ENCODE measurements at places on chromosomes 16 and 17. TPM values are rescaled to one million over a fixed set of nuclear protein-coding genes. Genes with fewer than 3 reads are reported as not detected.

GRCh38 chr16:23248261-23249194, 53.6 kb upstream of the SCNN1B start:
- H3K4me3 ChIP-seq: no peak overlapping the region
- no peak for DNase-seq
- H3K27ac ChIP-seq: no peak overlapping the region
- no peaks in the 10 kb centered on the region for H3K36me3 ChIP-seq
- H3K4me1 ChIP-seq: no peaks in the 10 kb centered on the region

MYH13 gene
- not detected for total RNA-seq

GRCh38 chr17:40433551-40434415, 9.5 kb upstream of the IGFBP4 start:
- no peaks in the 10 kb centered on the region for H3K4me1 ChIP-seq
- H3K36me3 ChIP-seq: no peaks in the 10 kb centered on the region
- DNase-seq: no peak
- H3K27ac ChIP-seq: no peak overlapping the region
- H3K4me3 ChIP-seq: no peak overlapping the region
- no peaks in the 10 kb centered on the region for H3K27me3 ChIP-seq

DNA sequence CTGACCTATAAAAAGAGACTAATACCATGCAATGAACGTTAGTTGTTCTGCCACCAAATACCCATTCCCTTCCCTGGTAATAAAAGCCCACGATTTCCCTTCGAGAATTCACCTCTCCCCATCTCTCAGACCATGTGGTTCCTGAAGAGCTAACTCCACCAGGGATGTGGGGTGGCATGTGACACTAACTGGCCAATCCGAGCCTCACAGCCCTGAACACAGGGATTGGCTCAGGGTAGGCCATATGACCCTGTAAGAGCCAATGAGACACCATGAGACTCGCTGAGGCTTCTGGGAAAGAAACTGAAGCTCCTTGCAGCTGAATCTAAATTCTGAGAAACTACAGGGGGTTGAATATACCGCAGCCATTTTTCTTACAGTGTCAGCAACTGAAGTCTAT, 21.1 kb downstream of the HELZ start:
- H3K4me3 ChIP-seq: no peak overlapping the region
- DNase-seq: no peak
- H3K27me3 ChIP-seq: no peaks in the 10 kb centered on the region
- no peak overlapping the region for H3K27ac ChIP-seq

GRCh38 chr17:68178831-68179230, 69.0 kb upstream of the AMZ2 start:
- H3K27me3 ChIP-seq: no peaks in the 10 kb centered on the region
- H3K4me1 ChIP-seq: no peaks in the 10 kb centered on the region
- no peak overlapping the region for H3K4me3 ChIP-seq
- no peak for DNase-seq
- no peaks in the 10 kb centered on the region for H3K36me3 ChIP-seq

DNA sequence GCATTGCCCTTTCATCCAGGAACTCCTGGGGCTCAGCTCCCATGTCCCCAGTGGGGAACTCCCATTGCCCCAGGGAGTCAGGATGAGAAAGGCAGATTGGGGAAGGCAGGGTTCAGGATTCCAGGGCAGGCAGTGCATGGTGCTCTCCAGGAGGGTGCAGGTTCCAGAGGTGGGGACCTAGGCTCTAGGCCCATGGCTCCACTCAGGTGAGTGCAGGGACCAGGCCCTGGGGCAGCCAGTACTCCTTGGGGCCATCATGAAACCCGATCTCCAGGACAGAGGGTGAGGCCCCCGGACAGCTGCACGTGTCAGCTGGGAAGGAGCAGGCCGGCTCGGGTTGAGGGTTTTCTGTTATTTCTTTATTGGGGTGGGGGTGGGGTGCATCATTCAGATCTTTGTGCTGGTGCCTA, 1.3 kb upstream of the MTSS2 start:
- no peaks in the 10 kb centered on the region for H3K27me3 ChIP-seq
- H3K4me3 ChIP-seq: no peak overlapping the region
- peak overlapping the region; percentile 96 for H3K27ac ChIP-seq
- peaks cover 69% of the 10 kb centered on the region for H3K4me1 ChIP-seq

DNA sequence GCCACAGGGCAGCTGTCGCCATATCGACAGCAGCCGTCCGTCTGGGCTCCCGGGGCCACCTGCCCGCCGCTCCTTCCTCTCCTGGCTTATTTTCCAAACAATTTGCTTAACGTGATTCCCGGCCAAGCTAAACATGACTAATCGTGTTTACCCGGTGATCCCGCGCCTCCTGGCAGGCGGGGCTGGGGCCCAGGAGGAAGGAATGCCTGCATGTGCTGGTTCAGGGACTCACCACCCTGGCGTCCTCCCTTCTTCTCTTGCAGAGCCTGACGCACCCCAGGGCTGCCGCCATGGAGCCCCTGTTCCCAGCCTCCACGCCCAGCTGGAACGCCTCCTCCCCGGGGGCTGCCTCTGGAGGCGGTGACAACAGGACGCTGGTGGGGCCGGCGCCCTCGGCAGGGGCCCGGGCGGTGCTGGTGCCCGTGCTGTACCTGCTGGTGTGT, 6.1 kb downstream of the SSTR5 start:
- no peaks in the 10 kb centered on the region for H3K36me3 ChIP-seq
- no peak overlapping the region for H3K4me3 ChIP-seq
- no peak overlapping the region for H3K27ac ChIP-seq
- DNase-seq: peak; percentile 90
- peaks cover 17% of the 10 kb centered on the region for H3K4me1 ChIP-seq

GCGR gene
- not detected for total RNA-seq

DNA sequence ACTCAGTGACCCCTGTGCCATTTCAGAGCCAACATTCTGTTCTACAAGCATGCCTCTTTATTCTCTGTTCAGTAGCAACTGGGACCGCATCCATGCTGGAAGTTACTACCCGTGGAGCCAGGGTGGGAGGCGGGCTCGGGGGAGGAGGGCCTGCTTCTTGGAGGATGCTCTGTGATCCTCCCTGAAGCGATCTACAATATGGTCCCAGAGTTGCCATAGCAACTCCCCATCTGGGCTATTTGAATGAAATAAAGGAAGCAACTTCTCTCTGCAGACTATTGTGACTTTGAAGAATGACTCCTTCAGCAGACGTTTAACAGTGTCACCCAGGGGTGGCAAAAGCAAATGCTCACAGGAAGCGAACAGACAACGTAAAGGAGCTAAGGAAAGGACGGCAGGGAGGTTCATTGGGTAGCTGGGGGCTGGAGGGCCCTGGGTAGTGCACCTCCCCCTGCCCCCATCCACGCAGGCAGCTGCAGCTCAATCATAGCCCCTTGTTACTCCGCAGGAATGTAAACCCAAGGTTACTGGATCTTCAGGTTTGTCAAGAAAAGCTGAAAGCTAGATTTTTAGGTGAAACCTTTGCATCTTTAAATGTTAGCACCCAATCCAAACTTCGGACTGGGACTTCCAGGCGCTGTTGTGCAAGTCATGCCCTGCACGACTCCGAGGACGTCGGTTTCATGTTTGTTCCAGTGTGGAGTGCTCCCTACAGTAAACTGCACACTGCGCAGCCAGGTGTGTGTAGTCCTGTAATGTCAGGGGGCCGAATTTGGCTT, 51.1 kb upstream of the MEAK7 start:
- DNase-seq: no peak
- H3K27ac ChIP-seq: no peak overlapping the region
- H3K27me3 ChIP-seq: no peaks in the 10 kb centered on the region

GRCh38 chr17:9932491-9932890, 27.4 kb upstream of the RCVRN start:
- no peaks in the 10 kb centered on the region for H3K4me1 ChIP-seq
- H3K27ac ChIP-seq: no peak overlapping the region
- no peaks in the 10 kb centered on the region for H3K27me3 ChIP-seq
- no peak overlapping the region for H3K4me3 ChIP-seq

IFI35 gene
- total RNA-seq: 55.1 TPM

ZNF785 gene
- total RNA-seq: 22.1 TPM

CNTD1 gene
- 8.2 TPM for total RNA-seq

ALOXE3 gene
- not detected for total RNA-seq

MRPS23 gene
- 46.3 TPM for total RNA-seq

Data from adrenal gland (tissue), 19 donors.